ENCODE measurements at places on chromosomes 6 and 20.

- no peak for DNase-seq
These were observed 84.5 kb downstream of the PLEKHG1 start for GRCh38 chr6:150684161-150684560.

- no peak for DNase-seq
These were observed 646.5 kb downstream of the TENT5A start for GRCh38 chr6:81105998-81106397.

GRCh38 chr20:24981790-24982189 lies 10.8 kb downstream of the APMAP start:
- no peak for DNase-seq

- no peak for DNase-seq
These were observed 112.2 kb upstream of the GRIK2 start for GRCh38 chr6:101281266-101281665.

GRCh38 chr20:58308290-58308679 lies 1.2 kb upstream of the RAB22A start:
- no peak for DNase-seq

DNA sequence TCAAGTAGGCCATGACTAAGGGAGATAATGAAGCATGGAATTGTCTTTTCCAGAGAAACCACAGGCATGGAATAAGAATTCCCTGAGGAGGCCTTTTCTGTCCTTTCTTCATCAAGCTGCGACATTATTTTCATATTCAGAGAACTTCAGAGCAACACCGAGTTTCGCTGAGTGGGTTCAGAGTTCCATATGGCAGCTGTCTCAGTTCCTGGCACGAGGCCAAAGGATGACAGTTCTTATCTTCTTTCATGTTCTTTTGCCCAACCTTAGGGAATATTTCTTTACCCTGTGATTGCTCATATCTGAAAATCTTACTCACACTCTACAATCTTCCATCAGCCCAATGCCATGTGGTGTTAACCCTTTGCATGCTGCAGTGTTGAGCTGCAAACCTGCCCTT lies 135.3 kb upstream of the BMP2 start:
- no peak for DNase-seq

GRCh38 chr20:19473216-19473921 lies 260.9 kb downstream of the SLC24A3 start:
- DNase-seq = no peak

DNA sequence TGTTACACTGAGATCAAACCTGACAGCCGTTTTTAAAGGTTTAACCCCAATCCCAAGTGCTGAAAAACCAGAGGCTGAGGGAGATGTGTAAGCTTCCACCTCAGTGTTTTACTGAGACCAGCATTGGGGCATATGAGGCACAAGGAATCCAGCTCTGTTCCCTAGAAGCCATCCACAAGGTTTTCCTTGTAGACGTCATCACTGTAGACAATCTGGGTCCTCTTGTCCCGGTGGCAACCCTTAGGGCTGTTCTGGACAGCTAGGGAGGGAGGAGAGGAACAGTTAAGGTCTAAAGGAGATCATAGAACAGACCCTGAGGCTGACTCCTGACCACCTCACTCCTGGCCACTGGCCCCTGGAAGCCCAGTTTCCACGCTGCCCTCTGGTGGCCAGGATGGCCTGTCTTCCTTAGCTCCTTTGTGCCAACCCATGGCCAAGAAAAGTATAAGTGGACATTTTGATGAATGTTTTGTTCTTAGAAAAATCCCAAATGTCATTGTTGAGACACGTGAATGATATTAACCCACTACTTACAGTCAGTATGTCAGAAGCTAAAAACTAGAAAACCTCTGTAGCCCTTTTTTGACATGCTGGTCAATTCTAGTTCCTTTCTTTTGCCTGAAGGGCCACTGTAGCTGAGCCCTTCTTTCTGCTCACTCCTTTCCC lies 6.4 kb downstream of the CFB start:
- no peak for DNase-seq

Measured in stimulated activated CD8-positive, alpha-beta memory T cell treated with anti-CD3 and anti-CD28 coated beads, Interleukin-12 subunit alpha, Interleukin-12 subunit beta, amount 100 ng/mL, for 4 hours (primary cell).